ENCODE measurements at places on chromosomes 5 and 9. TPM values are rescaled to one million over a fixed set of nuclear protein-coding genes. Genes with fewer than 3 reads are reported as not detected.

- no peaks in the 10 kb centered on the region for H3K36me3 ChIP-seq
- no peak overlapping the region for H3K4me3 ChIP-seq
- H3K4me1 ChIP-seq: no peaks in the 10 kb centered on the region
- no peak for DNase-seq
- H3K27me3 ChIP-seq: peaks cover 14% of the 10 kb centered on the region
- no peak overlapping the region for H3K27ac ChIP-seq
Observed at GRCh38 chr9:22257026-22257816, 189.4 kb upstream of the DMRTA1 start.

- no peak for DNase-seq
- H3K36me3 ChIP-seq: no peaks in the 10 kb centered on the region
- no peaks in the 10 kb centered on the region for H3K4me1 ChIP-seq
- H3K4me3 ChIP-seq: no peak overlapping the region
- H3K27ac ChIP-seq: no peak overlapping the region
Observed at GRCh38 chr9:124511891-124512805, 4.9 kb upstream of the NR5A1 start.

ZNF879 gene
- 5.1 TPM for total RNA-seq

CBY3 gene
- total RNA-seq: 0.36 TPM

CIZ1 gene
- total RNA-seq: 107 TPM

Measured in CD4-positive, alpha-beta T cell (primary cell).